ENCODE measurements at places on chromosomes 3 and 15. TPM values are rescaled to one million over a fixed set of nuclear protein-coding genes. Genes with fewer than 3 reads are reported as not detected.

Gene XRN1
- 58.4 TPM for total RNA-seq

Gene TTLL13
- 0.73 TPM for total RNA-seq

Gene ECE2
- not detected for total RNA-seq

Gene THRB
- not detected for total RNA-seq

Gene USP50
- not detected for total RNA-seq

Gene LIPH
- total RNA-seq = not detected

Gene SNTN
- not detected for total RNA-seq

Gene IFT80
- 13.4 TPM for total RNA-seq

Gene HIGD2B
- 0.31 TPM for total RNA-seq

Gene IGDCC3
- not detected for total RNA-seq

Measured in activated CD4-positive, alpha-beta memory T cell treated with anti-CD3 and anti-CD28 coated beads for 36 hours (primary cell).